ENCODE measurements at places on chromosomes 2 and 18.

- peak; percentile 77 for DNase-seq
Observed at GRCh38 chr18:13165636-13166423, 52.7 kb upstream of the LDLRAD4 start.

DNA sequence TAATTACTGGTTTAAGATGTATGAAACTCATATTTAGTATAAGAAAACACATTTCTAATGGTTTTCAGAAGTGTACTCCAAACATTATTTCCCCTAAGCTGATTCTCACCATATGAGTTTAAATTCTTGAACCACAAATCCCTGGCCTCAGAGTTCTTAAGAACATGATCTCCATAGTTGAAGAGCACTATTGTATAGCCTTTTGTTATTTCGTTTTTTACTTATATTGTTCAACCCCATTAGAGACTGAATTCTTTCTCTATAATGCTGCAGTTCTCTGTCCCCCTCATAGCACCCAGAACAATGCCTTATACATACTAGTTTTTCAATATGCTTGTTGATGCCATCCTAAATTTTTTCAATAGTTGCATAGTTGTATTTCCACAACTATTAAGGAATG is 85.5 kb upstream of the TMEM17 start:
- DNase-seq = no peak

- DNase-seq = peak; percentile 22
Observed at GRCh38 chr2:45323344-45323743, 287.7 kb downstream of the SRBD1 start.

- DNase-seq = no peak
Observed at GRCh38 chr2:217902379-217903141, 100.2 kb downstream of the TNS1 start.

DNA sequence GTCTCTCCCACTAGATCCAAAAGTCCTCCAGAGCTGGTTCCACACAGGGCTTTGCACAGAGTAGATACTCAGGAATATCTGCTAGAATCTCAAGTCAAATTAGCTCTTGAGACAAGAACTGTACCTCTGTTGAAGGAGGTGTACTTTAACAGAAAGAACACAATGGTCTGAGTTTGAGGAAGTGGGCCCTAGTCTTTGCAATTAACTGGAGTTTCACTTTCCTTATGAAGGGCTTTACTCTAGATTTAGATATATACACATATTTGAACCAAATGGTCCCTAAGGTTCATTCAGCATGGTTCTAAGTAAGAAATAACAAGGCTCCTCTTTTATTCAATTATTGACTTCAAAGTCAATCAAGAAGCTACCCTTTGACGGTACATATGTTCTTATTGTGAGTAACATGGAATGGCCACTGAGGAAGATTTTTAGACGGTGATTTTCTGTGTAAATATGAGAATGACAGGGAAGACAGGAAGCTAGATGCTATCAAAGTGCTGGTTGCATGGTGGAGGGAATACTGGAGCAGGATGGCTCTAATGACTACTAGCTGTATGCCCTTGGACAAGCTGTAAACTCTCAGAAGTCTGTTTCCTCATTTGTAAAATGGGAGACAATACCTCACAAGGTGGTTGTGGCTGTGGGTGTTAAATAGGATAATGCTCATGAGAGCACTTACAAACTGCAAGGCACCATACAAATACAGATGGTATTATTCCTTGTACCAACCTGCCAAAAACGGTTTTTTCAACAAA is 73.5 kb upstream of the SERTAD2 start:
- no peak for DNase-seq

GRCh38 chr18:78892177-78892576 is 87.4 kb upstream of the SALL3 start:
- DNase-seq = no peak

- DNase-seq = no peak
Observed at GRCh38 chr2:119679846-119680245, 845 bp downstream of the TMEM177 start.

DNA sequence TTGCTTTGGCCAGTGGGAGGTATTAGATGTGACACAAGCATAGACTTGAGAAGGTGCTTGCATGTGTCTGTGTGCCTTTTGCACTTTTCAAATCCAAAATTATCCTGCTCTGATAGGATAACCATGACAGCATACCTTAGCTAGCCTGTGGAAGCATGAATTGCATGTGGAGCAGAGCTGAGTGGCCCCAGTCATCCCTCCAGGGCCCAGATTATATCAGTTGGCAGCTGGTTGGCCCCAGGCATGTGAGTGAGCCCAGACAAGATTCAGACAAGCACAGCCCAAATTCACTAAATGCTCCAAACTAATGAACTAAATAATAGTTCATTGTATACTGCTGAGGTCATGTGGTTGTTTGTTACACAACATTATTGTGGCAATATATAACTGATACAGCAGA is 18.8 kb downstream of the TACR1 start:
- no peak for DNase-seq

DNA sequence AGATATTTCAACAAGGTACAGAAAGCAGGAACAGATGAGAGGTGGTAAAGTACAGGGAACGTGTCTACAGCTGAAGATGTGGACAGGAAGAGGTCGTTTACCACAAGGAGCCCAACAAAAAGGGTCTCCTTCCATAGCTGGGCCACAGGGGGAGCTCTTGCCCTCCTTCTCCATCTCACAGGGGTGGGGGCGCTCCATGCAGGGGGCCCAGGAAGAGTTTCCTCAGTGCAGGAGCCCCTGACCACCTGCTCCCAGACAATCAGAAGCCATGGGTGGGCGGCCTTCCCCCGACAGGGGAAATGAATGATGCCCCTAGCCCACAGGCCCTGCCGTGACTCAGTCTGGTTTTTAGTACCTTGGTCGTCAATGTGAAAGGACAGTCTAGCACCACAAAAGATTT is 163.6 kb upstream of the ZNF516 start:
- peak; percentile 16 for DNase-seq

GRCh38 chr18:80041424-80041823 is 7.2 kb downstream of the RBFA start:
- no peak for DNase-seq

DNA sequence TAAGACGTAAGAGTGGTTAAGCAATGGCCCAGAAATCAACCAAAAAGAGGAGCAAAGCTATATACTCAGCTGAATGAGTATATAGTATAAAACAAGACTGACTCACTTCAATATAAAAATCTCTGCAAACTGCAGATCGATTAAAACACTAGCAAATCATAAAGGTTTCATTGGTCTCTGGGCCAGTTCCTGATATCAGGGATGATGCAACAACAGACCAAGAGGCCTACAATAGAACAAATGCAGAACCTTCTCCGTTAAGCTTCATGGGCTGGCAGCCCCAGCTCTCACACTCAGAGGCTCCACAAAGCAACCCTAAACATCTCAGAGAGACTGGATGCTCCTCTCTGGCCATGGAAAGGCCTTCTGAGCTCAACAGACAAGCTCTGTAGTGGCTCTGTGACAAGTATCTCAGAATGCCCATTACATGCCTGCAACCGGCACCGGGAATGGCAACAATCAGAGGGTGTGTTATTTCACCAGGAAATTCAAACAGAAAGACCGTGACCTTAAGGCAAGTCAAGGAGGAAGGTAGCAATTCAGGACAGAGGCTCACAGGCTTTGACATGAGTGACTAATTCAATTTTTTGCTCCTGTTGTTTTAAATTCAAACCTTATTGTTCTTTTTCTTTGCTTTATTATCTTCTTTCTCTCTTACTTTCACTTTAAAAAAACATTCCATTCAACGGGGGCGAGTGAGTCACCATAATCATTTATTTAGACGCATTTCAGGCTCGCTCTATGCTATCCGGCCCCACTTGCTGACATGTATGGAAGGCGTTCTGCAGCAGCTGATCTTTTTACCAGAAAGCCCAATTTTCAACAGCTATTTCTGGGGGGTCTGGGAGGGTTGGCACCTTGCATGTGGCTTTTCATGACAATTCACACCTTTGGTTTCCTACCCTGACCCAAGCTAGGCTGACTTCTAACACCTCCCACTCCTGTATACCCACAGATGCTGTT is 15.1 kb downstream of the CYRIA start:
- DNase-seq = no peak

DNA sequence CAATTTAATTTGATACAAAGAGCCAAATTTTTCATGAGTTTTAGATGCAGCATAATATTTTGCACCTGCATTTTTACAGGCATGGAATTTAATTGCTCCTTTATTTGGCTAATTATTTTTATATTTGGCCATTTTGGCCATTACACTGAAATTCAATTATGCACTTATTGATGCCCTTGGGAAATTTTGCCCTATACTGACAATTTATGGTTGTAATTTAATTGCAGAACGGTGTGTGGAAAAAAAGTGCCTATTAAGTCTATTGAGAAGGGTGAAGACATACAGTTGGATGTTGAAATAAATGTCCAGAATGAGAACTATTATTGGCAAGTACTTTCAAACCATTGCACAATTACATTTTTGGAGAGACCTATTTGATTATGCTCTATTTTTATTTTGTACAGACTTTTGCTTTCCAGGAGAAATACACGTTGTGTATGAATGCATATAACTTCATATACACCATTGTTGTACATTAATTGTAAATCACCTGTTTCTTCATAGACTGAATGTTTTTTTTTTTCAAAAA is 1319.3 kb upstream of the CDH2 start:
- no peak for DNase-seq

GRCh38 chr2:225512876-225513540 is 113.5 kb downstream of the NYAP2 start:
- DNase-seq = no peak

- no peak for DNase-seq
Observed at GRCh38 chr2:159916511-159916910, 118.5 kb upstream of the CD302 start.

DNA sequence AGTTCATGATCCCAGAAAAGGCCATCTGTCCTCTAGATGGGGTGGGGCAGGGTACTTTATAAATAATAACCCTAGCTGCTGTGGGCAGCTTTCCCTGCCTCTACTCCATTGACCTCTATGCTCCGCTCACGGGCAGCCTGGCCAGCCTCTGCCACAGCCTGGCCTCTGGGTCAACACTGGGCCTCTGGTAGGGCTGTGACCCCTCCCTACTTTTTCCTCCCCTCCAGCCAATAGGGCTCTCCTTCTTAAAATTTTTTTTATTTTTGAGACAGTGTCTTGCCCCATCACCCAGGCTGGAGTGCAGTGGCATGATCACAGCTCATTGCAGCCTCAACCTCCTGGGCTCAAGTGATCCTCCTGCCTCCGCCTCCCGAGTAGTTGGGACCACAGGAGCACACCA is 4.1 kb upstream of the GAREM2 start:
- no peak for DNase-seq

DNA sequence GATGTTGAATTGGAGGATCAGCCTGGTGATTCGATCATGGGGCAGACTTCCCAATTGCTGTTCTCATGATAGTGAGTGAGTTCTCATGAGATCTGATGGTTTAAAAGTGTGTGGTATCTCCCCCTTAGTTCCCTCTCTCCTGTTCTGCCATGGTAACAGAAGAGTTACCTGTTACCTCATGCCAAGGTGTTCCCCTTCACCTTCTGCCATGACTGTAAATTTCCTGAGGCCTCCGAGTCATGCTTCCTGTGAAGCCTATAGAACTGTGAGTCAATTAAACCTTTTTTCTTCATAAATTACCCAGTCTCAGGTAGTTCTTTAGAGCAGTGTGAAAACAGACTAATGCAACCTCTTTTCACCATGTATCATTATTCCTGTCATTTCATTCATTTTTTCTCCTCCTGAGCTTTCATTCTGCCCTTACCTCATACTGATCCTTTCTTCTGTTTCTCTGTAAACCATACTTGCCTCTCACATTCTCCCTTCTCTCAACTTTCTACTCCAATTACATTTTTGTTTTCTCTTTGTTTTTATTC is 22.0 kb downstream of the STARD6 start:
- no peak for DNase-seq

GRCh38 chr2:65404988-65405697 is 27.3 kb downstream of the SPRED2 start:
- DNase-seq = no peak

GRCh38 chr2:221810650-221811049 is 238.5 kb upstream of the EPHA4 start:
- DNase-seq = no peak

- no peak for DNase-seq
Observed at GRCh38 chr2:96093528-96093927, 22.8 kb downstream of the ADRA2B start.

GRCh38 chr2:70994009-70994698 is 519 bp downstream of the TEX261 start:
- DNase-seq = no peak

GRCh38 chr2:228590681-228591080 is 409.2 kb upstream of the SPHKAP start:
- DNase-seq = no peak

- no peak for DNase-seq
Observed at GRCh38 chr2:15608392-15608761, 16.7 kb downstream of the DDX1 start.

GRCh38 chr2:58645017-58645416 is 403.9 kb upstream of the FANCL start:
- no peak for DNase-seq

DNA sequence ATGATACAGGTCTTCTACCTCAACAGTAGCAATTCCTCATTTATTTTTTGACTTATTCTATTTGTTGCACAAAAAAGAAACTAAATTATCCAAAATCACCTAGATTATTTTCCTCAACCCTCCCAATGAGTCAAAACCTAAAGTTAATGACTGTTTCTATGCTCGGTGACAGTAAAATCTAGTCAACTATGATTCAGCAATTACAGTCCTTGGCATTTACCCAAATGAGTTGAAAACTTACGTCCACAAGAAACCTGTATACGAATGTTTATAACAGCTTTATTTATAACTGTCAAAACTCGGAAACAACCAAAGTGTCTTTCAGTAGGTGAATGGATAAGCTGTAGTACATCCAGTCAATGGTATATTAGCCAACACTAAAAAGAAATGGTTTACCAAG is 439.3 kb downstream of the CBLN2 start:
- DNase-seq = no peak

DNA sequence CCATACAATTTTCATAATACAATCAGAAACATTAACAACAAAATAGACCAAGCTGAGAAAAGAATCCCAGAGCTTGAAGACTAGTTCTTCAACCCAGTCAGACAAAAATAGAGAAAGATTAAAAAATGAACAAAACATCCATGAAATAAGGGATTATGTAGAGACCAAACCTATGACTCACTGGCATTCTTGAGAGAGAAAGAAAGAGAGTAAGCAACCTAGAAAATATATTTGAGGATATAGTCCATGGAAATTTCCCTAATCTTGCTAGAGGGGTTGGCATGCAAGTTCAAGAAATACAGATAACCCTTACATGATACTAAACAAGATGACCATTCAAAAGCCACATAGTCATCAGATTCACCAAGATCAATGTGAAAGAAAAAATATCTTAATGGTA is 281.7 kb downstream of the CCDC85A start:
- no peak for DNase-seq

GRCh38 chr2:191038241-191038725 is 24.3 kb upstream of the STAT1 start:
- no peak for DNase-seq

GRCh38 chr2:5990086-5990485 is 297.9 kb downstream of the SOX11 start:
- DNase-seq = no peak

- DNase-seq = no peak
Observed at GRCh38 chr18:76859474-76860339, 37.4 kb downstream of the ZNF236 start.
